Right lobe of liver (tissue), 6 donors: ENCODE measurements at places on chromosomes 12 and 14. TPM values are rescaled to one million over a fixed set of nuclear protein-coding genes. Genes with fewer than 3 reads are reported as not detected.

FZD10 gene
- total RNA-seq, result not detected

PLEK2 gene
- 9.2 TPM for total RNA-seq

DNA sequence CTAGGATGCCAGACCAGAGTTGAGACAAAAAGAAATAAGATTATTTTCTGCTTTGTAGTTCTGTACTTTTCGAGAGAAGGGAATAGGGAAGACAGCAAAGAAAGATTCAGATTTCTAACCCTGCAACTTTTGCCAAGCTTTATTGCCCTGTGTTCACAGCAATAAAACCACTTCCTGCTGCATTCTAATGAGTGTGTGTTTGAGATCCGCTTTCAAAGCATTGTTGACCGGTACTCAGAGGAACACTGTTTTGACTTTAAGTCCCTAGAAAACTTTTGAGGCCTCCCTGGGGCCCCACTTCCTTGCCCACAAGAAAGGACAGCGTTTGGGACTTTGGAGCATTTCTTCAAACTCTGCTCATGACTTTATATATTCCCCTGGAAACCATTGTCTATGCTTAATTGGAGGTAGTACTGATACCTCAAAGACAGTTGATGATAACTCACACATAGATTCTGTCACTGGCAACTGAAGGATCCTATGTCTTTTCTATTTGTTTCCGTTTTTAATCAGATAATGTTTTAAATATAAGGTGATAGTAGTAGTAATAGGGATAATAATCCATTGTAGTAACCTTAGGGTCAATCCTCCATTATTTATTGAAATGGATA, 1.3 kb downstream of the RNASE6 start:
- no peaks in the 10 kb centered on the region for H3K27me3 ChIP-seq
- H3K36me3 ChIP-seq, result no peaks in the 10 kb centered on the region
- DNase-seq, result no peak
- H3K4me3 ChIP-seq, result no peak overlapping the region
- H3K4me1 ChIP-seq, result no peaks in the 10 kb centered on the region

GRCh38 chr14:65565948-65566347, 153.4 kb downstream of the FUT8 start:
- H3K27ac ChIP-seq, result no peak overlapping the region
- no peak for DNase-seq
- no peak overlapping the region for H3K4me3 ChIP-seq
- no peaks in the 10 kb centered on the region for H3K4me1 ChIP-seq
- H3K27me3 ChIP-seq, result no peaks in the 10 kb centered on the region

DNA sequence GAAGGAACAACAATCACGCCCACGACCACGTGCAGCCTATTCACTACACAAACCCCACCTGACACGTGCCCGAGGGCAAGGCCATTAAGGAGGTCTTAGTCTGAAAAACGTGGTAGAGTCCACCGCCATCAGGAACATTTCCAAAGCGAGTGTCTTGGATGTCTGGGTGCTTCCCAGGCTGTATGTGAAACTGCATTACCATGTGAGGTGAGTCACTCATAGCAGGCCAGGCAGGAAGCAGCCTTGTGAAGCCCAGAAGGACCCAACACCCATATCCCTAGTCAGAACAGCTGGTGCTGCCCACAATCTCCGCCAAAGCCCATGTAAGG, 3.3 kb upstream of the KRT79 start:
- DNase-seq, result no peak
- H3K4me3 ChIP-seq, result no peak overlapping the region
- no peaks in the 10 kb centered on the region for H3K36me3 ChIP-seq

- H3K4me1 ChIP-seq, result peaks cover 15% of the 10 kb centered on the region
- no peak overlapping the region for H3K27ac ChIP-seq
- DNase-seq, result no peak
- H3K36me3 ChIP-seq, result no peaks in the 10 kb centered on the region
- no peak overlapping the region for H3K4me3 ChIP-seq
These were observed 115.4 kb upstream of the MYL2 start for GRCh38 chr12:111035578-111036301.

DNA sequence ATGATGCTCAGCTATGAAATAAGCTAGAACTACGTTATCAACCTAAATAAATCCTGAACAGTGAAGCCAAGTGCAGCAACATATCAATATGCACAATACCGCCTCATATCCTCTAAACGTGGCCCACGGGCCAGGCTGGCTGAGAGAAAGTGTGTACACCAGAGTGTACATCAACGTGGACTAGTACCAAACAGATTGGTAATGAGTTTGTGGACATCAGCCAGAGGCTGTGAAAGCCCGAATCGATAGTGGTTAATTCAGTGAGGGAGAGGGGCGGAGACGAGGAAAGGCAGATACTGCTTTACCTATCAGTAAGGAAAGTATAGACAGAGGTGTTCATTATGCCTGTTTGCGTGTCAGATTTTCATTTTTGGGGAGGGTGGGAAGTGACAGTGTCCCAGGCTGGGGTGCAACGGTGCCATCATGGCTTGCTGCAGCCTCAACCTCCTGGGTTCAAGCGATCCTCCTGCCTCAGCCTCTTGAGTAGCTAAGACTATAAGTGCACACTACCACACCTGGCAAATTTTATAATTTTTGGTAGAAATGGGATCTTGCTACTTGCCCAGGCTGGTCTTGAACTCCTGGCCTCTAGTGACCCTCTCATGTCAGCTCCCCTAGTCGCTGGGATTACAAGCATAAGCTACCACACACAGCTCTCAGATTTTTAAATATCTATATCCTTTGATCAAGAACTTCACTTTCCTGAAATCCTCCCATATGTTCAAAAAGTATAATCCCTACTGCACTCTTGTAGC, 50.1 kb downstream of the ANAPC7 start:
- no peak for DNase-seq
- H3K27me3 ChIP-seq, result no peaks in the 10 kb centered on the region
- H3K4me3 ChIP-seq, result no peak overlapping the region
- no peak overlapping the region for H3K27ac ChIP-seq
- no peaks in the 10 kb centered on the region for H3K4me1 ChIP-seq
